Stimulated activated CD8-positive, alpha-beta memory T cell treated with anti-CD3 and anti-CD28 coated beads, Interleukin-2, amount 100 ng/mL, for 1 hour (primary cell): ENCODE measurements at places on chromosomes 3 and 15.

GRCh38 chr3:18018491-18019160 lies 276.2 kb upstream of the TBC1D5 start:
- no peak for DNase-seq

DNA sequence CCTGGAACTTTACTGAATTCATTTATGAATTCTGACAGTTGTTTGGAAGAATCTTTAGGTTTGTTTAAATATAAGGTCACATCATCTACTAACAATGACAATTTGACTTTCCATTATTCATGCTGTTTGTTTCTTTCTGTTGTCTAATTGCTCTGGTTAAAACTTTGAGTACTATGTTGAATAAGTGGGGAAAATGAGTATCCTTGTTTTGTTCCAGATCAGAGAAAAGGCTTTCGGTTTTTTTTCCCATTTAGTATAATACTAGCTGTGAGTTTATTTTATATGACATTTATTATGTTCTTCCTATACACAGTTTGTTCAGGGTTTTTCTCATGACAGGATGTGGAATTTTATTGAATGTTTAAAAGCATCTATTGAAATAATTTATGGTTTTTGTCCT lies 11.3 kb upstream of the TUBGCP5 start:
- DNase-seq, result no peak

DNA sequence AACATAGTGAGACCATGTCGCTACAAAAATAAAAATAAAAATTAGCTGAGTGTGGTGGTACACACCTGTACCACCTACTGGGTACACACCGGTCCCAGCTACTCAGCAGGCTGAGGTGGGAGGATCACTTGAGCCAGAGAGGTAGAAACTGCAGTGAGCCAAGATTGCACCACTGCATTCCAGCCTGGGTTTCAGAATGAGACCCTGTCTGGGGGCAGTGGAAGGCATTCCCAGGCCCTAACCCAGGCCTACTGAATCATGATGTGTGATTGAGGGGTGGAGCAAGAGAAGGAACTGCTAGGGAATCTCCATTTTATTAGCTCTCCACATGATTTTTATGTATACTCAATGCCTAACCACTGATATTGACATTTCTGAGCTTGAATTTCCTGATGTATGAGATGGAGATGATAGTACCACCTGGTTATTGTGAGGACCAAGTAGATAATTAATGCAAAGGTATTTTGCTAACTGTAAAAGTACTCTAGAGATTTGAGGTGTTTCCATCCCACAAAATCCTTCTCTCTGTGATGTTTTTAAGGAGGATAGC lies 169.5 kb upstream of the UMPS start:
- DNase-seq, result no peak

DNA sequence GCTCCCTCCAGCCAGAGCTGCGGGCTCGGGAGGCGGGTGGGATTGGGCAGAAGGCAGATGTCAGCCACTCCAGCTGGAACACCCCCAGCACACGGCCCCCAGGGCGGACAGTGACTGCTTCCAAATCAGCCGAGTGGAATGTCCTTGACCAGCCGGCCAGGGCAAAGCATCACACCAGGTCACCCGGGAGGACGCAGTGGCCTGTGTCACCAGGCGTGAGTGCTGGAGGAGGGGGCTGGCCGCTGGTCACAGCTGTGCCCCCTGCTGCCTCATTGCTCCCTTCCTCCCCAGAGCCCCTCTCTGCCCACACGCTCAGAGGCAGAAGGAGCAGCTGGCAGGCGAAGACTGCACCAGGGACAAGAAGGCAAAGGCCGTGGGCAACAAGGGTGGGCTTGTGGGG lies 33.5 kb downstream of the NTRK3 start:
- DNase-seq, result no peak
